ENCODE measurements at places on chromosomes 1 and 21.

DNA sequence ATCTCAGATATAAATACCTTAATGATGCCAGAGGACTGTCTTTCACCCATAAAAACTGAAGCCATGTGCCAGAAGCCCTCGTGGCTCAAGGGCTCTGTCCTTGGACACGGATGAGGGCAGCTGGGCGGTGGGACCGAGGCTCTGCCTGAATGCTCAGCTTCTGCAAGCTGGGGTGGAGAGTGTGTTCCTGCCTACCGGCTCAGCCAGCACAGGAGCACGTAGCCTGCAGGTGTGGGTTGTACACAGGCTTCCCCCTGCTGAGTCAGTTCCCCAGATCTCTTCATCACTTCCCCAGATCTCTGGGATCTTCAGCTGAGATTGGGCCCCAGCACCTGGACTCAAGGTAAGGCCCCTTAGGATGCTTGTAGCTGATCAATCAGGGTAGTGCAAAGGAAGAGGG lies 15.4 kb downstream of the KCNJ15 start:
- no peak for DNase-seq

DNA sequence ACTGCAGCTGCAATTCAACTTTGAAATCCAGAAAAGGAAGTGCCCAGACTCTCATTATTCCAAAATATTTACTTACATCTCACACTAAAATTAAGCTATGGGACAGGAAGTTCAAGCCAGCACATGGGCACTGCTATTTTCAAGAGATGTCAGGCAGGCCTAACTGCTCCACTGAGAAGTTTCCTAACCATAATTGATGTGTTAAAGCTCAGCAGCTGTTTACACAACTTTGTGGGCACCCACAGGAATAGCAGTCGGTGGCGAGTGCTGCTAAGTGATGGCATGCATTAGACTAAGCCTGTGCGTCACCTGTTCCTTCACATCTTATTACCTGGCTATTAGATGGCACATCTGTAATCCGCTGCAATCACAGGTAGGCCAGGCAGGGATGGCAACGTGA lies 303.3 kb upstream of the DAB1 start:
- no peak for DNase-seq

GRCh38 chr1:53547231-53547790 lies 88.1 kb downstream of the DMRTB1 start:
- DNase-seq, result no peak

GRCh38 chr21:44513389-44514217 lies 26.4 kb downstream of the KRTAP10-1 start:
- DNase-seq, result no peak

DNA sequence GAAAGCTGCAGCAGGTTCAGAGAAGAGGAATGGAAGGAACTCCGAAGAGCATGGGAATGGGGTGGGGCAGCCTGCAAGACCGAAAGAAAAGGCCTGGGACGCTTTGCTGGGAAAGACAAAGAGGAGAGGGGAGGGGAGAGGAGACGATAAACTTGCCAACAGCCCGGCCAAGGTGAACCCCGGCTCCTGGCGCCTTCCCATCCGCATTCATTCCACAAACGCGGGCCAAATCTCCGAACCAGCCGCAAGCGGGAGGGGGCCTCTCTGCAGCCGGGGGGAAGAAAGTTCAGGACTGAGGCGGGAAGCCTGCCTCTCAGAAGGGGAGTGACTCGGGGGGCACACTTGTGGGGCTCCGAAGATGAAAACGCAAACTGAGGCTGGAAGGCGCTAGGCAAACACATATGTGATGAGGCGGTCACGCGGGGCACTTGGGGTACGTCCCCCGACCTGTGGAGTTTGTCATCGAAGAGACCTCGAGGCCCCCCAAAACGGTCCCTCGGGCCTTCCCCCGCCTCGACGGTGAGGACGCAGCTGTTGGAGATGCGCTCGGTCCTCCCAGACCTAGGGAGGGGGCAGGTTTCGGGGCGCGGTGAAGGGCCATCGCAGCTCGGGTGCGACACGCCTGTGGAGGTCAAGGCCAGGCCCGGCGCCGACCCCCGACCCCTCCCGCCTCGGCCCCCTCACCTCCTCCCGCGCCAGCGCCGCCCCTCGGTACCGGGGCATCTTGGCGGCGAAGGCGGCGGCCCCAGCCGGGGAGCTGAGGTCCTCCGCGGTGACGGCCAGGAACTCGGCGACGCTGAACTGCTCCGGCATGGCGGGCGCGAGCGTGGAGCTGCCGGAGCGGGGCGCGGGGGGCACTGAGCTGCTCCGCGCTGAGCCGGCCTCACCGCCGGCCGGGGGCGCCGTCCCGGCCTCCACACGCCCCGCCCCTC lies at the start of gene ASAP3:
Gene ASAP3 (minus strand): TSS at position 859 of the 932 bp plus-strand sequence. CDS start 46 bp downstream, at position 813.
- DNase-seq, result no peak

DNA sequence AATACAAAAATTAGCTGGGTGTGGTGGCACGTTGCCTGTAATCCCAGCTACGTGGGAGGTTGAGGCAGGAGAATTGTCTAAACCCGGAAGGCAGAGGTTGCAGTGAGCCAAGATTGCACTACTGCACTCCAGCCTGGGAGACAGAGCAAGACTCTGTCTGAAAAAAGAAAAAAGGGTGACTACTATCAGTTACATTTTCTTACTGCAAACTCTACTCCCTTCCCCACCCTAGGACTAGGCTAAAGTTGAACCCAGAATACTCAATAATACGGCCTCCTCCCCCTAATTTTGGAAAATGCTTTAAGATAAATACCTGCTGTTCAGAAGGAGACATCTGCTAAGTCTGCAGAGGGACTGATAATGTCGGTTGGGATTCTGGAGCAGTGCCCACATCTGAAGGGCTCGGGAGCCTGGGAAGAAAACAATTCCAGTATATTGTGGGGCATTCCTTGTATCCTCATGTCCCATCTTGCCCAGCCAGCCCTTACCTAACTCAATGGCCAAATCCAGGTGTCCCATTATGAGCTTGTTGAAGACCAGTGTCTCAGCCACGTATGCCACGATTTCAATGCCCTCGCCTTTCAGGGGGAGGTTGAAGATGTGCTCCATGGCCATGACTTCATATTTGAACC lies 89.7 kb downstream of the ADCY10 start:
- no peak for DNase-seq

GRCh38 chr1:207309745-207310273 lies 11.7 kb upstream of the CD55 start:
- DNase-seq, result no peak
